Activated CD4-positive, alpha-beta T cell treated with anti-CD3 and anti-CD28 coated beads for 24 hours (primary cell): ENCODE measurements at places on chromosomes 5 and 9.

- no peak for DNase-seq
These were observed 12.0 kb downstream of the UIMC1 start for GRCh38 chr5:176994460-176995121.

GRCh38 chr5:177365845-177366527 is 8.3 kb downstream of the RGS14 start:
- DNase-seq, result no peak

DNA sequence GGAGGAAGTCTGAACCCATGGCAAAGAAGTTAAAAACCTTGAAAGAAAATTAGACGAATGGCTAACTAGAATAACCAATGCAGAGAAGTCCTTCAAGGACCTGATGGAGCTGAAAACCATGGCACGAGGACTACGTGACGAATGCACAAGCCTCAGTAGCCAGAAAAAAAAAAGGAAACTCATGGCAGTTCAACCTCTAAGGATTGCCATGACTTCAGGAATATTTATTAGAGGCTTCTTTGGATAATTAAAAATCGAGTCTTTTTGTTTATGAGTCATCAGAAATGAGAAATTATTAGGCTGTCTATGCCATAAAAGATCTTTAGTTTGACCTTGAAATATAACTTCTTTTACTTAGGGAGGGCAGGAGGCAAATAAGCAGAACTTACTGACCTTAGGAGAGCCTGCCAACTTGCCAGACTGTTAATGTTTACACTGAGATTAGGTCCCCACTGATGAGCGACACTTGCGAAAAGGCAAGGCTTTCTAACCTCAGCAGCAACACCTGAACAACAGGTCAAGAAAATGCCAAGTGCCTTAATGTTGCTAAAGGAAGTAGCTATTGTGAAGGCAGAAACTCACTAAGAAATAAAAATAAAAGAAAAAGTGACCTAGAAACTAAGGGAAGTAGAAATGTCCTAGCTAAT is 55.2 kb upstream of the TUSC1 start:
- no peak for DNase-seq

- no peak for DNase-seq
These were observed 500 bp downstream of the URM1 start for GRCh38 chr9:128371630-128372117.

DNA sequence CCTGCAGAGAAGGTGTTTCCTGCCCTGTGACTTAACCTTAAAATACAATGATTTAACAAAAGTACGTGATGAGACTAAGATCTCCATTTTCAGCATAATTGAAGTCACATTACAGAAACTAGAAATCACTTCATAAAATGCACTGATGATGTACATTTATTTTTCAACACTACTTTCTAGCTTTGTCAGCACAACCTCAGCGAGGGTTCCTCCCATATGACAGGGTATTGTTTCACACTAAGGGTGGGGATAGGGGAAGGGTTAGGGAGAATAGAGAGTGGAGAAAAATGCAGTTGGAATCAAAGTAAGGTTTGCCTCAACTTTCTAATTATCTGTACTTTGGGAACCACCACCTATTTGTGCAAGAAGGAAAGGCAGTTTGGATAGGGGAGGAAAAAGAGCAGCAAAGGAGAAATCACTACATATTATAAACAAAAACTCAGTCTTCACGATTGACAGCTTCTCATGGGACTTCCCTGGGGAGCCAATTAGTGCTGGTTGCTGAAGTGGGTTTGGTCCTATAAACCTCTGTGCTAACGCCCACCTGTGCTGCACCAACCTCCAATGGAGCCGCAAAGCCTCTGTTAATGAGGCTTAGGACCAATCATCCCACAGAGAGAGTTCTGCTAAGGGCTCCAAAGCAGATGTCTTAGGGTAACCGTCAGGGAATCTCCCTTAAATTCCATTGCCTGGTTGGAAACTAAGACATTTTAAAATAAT is 369.2 kb upstream of the PDE4D start:
- no peak for DNase-seq

- no peak for DNase-seq
These were observed 50.3 kb upstream of the AFAP1L1 start for GRCh38 chr5:149221326-149221725.

DNA sequence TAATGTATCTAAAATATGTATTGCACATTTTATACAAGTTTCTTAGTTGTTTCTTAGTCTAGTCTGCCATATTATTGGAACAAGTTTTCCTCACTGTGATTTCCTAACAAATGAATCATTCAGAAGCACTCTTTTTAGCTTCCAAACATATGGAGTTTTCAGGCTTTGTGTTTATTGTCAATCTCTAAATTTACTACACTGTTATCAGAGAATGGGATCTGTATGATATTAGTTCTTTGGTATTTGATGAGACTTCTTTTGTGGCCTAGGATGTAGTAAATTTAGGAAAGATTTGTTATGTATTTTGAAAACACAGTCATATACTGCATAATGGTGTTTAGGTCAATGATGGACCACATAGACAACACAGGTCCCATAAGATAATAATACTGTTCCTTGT is 25.7 kb downstream of the SREK1IP1 start:
- no peak for DNase-seq

DNA sequence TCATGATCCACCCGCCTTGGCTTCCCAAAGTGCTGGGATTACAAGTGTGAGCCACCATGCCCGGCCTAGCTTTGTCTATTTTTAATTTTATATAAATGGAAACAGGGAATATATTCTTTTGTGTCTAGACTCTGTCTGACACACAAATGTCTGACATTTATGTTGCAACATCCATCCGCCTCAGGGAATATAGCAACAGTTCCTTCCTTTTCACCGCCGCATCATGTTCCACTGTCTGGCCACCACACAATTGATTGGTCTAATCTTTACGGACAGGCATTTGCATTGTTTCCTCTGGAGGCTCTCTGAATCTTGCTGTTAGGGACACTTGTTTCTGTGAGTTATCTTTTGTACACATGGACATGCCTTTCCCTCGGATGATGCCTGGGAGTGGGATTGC is 20.1 kb upstream of the TBC1D9B start:
- no peak for DNase-seq

DNA sequence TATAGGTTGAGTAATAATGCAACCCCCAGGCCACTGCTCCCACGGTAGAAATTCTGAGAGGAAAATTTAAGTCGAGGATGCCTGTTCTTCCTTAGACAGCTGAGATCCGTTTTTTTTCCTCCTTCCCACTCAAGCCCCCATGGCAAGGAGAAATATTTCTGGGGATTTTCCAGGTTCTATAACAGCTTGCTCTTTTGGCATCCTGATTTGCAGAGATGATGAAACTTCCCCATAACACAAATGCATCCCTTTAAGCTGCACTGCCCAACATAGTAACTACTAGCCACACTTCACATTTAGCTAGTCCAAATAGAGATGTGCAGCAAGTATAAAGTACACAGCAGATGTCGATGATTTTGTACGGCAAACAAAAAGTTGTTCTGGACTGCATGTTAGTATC is 32.5 kb upstream of the GNA14 start:
- no peak for DNase-seq

DNA sequence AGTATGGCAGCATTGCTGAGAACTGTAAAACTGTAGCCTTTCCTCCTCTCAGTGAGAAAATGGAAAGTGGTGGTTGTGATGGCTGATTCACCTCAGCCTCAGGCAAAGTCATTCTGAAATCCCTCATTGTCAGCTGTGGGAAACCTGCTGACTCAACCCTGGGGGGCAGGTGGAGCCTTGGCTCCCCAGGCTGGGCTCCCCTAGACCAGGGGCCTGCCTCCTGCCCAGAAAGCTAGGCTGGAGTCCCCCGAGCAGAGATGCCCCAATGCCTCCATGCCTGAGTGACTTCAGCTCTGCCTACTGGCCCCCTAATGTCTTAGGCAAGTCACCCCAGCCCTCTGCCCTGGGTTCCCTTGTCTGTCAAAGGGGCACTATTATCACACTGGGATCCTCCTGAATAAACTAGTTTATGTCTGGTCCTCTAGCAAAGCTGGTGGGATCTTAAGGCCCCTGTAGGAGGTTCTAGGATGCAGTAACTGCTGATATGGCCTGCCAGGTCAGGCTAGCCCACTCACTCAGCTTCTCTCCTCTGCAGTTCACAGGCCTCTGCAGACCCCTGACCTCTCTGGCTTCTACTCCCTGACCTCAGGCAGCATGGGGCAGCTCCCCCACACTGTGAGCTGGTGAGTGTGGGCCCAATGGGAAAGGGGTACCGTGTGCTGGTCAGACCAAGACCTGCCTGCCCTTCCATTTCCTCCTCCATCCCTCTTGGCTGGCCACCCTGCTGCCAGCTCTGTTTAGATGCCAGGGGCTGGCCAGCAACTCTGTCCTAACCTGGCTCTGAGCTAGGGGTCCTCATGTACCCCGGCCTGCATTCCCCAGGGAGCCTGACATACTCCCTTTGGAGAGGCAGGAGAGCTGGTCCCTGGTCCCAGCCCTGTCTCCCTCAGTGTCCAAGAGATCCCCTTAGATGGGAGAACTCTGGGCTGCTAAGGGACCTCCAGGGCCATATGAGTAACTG is 24.2 kb downstream of the TCF7 start:
- DNase-seq, result peak; percentile 63

DNA sequence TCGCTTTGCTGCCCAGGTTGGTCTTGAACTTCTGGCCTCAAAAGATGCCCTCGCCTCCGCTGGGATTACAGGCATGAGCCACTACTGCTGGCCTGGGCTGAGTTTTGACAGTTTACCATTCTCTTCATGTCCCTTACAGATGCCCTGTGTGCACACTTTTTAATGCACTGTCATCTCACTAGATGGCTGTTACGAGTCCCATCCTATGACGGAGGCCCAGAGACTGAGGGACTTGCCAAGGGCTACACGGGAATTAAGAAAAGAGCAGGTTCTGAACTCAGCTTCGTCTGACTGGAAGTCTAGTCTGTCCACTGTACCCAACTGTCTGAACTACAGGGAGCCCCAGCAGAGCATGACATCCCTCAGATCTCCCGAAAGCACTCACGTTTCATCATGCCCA is 63.9 kb downstream of the ARHGEF37 start:
- no peak for DNase-seq

- DNase-seq, result peak; percentile 14
These were observed 32.5 kb downstream of the FAM240B start for GRCh38 chr9:38687389-38687842.
